Calu3 (cell line): ENCODE measurements at places on chromosomes 6 and 20. TPM values are rescaled to one million over a fixed set of nuclear protein-coding genes. Genes with fewer than 3 reads are reported as not detected.

GRCh38 chr6:45376310-45377042 lies 1.3 kb downstream of the SUPT3H start:
- DNase-seq = no peak

DNA sequence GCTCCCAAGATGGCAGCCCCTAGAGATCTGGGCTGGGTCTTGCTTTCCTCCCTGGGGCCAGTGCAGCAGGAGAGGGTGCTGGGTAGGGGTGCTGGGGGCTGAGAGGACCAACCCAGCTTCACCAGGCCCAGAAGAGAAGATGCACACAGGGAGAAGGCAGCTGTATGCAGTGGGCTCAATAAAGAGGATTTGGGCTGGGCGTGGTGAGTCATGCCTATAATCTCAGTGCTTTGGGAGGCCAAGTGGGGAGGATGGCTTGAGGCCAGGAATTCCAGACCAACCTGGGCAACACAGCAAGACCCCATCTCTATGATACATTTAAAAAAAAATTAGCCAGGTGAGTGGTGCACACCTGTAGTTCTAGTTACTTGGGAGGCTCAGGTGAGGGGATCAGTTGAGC lies 25.7 kb upstream of the EMILIN3 start:
- DNase-seq = no peak

DNA sequence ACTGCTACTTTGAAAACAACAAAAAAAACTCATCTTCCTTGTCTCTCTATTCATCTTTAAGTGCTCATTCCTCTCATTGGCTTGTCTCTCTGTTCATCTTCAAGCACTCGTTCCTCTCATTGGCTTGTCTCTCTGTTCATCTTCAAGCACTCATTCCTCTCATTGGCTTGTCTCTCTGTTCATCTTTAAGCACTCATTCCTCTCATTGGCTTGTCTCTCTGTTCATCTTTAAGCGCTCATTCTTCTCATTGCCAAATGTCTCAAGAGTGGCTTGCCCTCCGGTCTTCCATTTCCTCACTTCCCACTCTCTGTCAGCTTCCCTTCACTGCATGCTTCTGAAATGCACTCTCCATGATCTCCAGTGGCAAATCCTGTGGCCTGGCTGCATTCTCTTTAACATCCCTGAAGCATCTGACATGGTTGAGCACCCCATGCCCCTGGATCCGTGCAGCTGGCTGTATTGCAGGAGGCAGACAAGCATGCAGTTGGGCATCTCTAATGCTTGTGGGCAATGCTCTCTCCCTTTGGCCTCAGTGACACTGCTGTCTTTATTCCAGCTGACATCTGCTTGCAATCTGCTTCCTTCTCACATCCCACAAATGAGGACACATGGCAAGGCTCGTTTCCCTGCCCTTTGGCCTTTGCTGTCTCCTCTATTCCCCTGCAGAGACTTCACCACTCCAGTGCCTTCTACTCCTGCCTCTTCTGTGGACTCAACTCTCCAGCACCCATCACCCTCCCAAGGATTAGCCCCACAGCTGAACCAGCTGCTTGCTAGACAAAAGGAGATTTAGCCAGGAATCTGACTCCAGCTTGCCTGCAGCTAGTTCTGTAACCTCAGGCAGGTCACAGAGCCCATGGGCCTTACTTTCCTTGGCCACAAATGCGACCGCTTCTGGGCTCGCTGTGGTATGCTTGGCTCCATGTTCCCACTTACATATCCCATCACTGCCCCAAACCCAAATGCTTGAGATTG lies 143.2 kb upstream of the SNX9 start:
- DNase-seq = no peak

GRCh38 chr6:76043690-76044089 lies 28.8 kb downstream of the IMPG1 start:
- DNase-seq = no peak

GRCh38 chr20:15512916-15513315 lies 1060.3 kb downstream of the KIF16B start:
- no peak for DNase-seq

DNA sequence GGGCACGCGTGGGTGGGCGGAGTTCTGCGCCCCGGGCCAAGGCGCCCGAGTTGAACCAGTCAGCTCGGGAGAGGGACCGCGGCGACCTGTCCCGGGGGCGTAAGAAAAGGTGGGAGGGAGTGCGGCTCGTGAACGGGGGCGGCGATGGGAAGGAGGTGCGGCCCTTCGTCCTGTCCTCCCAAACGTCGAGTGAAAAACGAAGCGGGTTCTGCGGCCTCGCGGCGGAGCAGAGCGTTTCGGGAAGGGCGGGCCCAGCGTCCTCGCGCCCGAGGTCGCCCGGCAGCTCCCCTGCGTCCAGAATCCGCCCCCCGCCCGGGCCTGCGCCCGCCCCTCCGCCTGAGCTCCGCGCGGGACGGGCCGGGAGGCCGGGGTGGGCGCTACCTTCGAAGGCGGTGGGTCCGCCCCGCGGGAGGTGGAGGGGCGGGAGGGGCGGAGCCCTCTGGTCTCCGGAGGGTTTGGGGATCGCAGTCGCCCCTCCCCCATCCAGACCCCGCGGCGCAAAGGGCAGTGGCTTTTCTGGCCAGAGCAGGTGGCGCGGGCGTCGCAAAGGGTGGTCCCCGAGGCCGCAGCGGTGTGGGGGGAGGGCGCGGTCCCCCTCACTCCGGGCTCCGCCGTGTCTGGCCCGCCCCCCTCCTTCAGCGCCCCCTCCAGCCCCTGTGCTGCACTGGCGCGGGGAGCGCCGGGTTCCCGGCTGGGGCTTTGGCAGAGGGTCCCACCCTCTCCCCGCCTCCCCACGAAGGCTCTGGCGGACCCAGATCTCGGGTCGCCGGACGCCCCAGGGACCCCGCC lies 838 bp downstream of the STMN3 start:
- DNase-seq = no peak

DNA sequence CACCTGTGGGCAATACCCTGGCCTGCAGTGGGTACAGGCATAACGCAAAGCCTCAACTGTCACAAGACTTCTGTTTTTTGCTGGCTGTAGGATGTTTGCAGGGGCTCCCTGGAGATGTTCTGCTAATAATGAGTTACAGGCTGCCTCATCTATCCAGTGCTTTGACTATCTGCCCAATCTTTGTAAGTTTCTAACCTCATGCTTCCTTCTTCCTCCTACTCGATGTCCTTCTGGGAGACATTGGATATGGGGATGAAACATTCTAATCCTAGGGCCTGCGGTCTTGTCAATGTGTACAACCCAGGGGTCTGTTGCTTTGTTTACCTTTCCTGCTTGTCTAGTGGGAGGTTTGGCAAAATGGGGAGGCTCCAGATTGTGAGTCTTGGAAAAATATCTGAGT lies 136.8 kb upstream of the TCF21 start:
- no peak for DNase-seq

GRCh38 chr6:30093951-30094661 lies 18.5 kb upstream of the RNF39 start:
- no peak for DNase-seq

DNA sequence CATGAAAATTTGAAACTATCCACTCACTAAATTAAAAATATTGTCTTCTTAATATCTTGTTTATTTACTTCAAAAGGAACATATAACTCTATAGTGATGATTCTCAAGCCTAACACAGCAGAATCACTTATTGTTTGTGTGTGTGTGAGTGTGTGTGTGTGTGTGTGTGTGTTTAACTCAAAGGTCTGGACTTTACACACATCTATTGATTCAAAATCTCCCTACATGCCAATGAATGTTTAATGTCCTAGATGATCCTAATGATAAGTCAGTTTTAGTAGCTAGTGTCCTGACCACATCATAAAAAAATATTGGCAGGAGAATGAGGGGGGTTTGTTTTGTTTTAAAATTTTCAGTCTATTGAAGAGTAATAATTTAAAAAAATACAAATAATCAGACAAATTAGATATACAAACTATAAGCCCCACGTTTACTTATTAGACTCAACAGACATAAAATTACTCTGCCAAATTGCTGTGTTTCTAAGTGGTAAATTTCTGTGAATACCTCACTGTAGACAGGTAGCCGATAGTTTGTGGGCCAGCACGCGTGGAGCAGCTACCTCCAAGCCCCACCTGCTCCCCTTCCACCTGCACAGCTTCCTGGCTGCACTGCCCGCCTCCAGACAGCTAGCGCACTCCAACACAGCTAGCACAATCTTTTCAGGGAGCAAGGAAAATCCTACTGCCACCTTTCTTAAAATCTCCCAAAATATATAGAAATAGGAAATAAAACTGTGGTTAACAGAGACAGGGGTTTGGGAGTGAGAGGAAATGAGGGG lies 349.6 kb downstream of the PKHD1 start:
- no peak for DNase-seq

GRCh38 chr6:129008591-129008990 lies 125.7 kb downstream of the LAMA2 start:
- DNase-seq = no peak

- no peak for DNase-seq
These were observed 27.1 kb downstream of the CDS2 start for GRCh38 chr20:5153612-5154542.

GRCh38 chr6:169684056-169684455 lies 17.8 kb downstream of the WDR27 start:
- no peak for DNase-seq

- DNase-seq = no peak
These were observed 338.9 kb downstream of the QKI start for GRCh38 chr6:163753430-163753829.

- DNase-seq = no peak
These were observed 342.0 kb downstream of the TAF4 start for GRCh38 chr20:61723529-61724257.

DNA sequence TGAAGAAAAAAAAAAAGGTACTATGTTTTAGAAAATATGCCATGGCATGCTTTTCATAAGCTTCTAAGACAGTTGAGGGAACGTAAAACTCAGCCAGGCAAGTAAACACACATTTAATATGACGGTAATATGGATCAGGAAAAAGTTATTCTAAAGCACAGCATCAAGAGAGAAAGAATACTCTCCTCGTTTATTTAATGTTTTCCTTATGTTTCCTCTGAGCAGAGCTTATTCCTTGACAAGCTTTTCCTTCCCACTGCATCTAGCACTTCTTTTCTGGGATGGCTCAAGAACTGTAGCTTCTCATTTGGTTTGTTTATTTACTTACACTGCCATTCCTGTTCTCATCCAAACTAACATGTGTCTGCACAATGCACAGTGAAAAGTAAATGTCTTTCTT lies 2.7 kb upstream of the RSPO3 start:
- no peak for DNase-seq

GRCh38 chr20:52209154-52209571 lies 17.6 kb upstream of the ZFP64 start:
- DNase-seq = no peak

DNA sequence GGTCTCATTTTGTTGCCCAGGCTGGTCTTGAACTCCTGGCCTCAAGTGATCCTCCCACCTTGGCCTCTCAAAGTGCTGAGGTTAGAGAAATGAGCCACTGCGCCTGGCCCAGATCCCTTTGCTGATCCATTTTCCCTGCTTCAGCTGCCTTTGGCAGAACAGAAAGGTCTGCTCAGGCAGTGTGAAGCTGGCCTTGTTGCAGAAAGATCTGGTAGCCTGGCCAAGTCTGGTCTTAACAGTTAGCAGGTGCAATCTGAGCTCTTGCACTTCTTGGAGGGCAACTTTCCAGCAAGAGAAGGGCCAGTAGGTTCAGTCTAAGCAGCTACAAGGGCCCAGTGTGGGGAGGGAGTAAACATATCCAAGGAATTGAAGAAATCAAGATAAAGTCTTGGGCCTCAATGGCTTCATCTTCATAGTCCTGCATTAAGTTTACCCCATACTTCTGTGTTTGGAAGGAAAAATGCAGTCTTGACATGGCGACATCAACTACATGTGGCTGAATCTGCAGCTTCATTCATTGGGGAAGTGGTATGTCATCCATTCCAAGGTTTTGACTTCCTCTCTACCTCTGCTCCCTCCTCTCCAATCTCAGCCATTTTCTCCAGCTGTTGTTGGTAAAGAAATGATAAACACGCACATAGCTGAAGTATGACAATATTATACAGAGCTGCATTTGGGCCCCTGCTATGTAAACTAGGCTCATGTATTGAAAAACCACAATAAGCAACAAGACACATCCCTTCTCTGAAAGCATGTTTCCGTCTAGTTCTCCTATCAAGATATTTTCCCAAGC lies 39.0 kb upstream of the NEDD9 start:
- DNase-seq = no peak

DNA sequence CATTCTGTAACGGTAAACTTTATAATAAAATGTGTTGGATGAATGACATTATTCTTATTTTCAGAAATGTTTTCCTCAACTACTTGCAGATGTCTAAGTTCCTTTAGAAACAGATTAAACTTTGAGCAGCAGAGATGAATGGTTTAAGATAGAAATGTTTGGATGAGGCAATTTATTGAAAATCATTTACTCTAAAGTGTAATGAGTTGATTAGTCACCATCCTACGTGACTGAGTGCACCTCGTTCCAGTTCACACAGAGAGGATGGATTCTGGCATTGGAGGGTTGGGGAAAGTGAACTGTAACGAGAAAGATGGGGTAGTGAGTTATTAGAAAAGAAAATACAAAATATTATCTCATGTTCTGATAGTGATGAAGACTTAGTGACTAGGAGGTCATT lies 28.7 kb downstream of the SMPDL3A start:
- no peak for DNase-seq

- DNase-seq = no peak
These were observed 51.2 kb upstream of the MARCKS start for GRCh38 chr6:113805811-113806495.

DNA sequence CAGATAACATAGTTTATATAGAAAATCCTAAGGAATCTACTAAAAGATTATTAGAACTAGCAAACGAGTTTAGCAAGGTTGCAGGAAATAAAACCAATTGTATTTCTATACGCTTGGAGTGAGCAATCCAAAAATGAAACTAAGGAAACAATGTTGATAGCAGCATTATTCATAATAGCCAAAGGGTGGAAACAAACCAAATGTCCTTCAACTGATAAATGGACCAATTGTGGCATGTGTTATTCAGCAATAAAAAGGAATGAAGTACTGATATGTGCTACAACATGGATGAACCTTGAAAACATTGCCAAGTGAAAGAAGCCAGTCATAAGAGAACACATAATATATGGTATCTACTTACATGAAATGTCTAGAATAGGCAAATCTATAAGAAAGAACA lies 101.0 kb upstream of the VSTM2L start:
- DNase-seq = no peak

Gene MYMX
- total RNA-seq = not detected in 2 replicates

Gene CMTR1
- total RNA-seq = 50.3 and 62.5 TPM in 2 replicates

Gene HLA-DMA
- total RNA-seq = 98.0 and 104 TPM in 2 replicates

Gene SRSF12
- 1.7 and 1.8 TPM in 2 replicates for total RNA-seq

Gene WASF1
- total RNA-seq = 11.3 and 12.7 TPM in 2 replicates

Gene LRFN2
- not detected in 2 replicates for total RNA-seq

Gene ZNF831
- total RNA-seq = not detected in 2 replicates

Gene RIMS1
- total RNA-seq = 0.57 and 1.4 TPM in 2 replicates

Gene SPTLC3
- total RNA-seq = 7.5 and 11.1 TPM in 2 replicates

Gene CRISP1
- not detected in 2 replicates for total RNA-seq
